ENCODE measurements at places on chromosomes 6 and 20.

DNA sequence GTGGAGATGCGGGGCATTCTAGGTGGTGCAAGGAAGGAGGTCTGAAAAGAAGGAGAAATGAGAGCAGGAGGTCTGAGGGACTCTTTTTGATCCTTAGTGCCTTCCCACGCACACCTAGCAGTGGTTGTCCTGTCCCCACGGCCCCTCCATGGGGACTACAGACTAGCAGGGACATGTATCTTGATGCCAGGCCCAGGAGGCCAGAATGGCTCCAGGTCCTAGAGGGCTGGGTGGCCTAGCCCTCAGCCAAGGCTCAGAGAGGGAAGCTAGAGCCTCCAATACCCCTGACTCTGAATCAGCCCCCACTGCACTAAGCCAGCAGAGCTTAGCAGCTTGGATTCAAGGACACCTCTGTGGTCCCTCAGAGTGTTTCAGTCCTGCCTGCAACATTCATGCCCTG is 16.7 kb upstream of the BLCAP start:
- no peak for DNase-seq

DNA sequence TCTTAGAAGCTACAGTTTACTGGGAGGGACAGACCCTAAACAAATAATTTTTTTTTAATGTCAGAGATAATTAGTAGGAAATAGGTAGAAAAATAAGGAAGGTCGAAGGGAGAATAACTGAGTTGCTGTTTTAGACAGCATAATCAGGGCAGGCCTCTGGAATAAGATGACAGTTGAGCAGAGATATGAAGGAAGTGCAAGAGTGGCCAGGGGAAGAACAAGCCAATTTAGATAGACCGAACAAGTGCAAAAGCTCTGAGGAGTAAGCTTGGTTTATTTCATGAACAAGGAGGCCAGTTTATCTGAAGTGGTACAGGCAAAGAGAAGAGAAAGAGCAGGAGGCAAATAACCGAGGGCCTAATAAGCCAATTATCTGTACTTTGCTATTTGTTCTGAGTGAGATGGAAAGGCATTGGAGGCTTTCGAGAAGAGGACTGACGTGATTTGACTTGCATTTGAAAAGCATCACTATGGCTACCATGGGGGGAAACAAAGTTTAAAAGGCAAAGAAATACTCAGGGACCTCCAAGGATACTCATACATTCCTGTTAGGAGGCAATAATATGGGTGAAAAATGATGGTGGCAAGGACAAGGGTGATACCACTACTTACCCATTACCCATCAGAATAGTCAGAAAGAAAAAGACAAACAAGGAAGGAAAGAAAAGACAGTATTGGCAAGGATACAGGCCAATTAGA is 19.7 kb downstream of the PROCR start:
- no peak for DNase-seq

- DNase-seq = no peak
Observed at GRCh38 chr6:6994796-6995195, 113.0 kb upstream of the RREB1 start.

GRCh38 chr6:19719691-19720128 is 117.5 kb upstream of the ID4 start:
- no peak for DNase-seq

DNA sequence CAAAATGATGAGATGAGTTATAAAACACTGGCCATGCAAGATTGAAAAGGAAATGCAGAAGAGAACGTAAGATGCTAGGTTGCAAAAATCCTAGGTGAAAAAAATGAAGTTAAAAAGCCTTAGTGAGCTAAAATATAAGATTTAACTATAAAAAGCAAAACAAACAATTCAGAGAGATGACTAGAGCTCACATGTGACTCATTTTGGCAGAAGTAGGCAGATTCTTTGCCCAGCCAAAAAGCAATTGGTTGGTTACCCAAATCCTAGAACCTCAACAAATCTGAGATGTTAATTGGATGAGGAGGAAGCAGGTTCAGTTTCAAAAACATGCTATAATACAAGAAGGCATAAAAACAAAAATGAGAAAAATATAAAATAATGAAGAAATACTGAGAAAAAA is 249.1 kb downstream of the OGFRL1 start:
- DNase-seq = no peak

- no peak for DNase-seq
Observed at GRCh38 chr6:134168590-134169208, 116.3 kb upstream of the SLC2A12 start.

GRCh38 chr6:138572167-138572875 is 73.0 kb upstream of the NHSL1 start:
- no peak for DNase-seq

GRCh38 chr6:90086517-90086916 is 192.2 kb downstream of the GJA10 start:
- no peak for DNase-seq

DNA sequence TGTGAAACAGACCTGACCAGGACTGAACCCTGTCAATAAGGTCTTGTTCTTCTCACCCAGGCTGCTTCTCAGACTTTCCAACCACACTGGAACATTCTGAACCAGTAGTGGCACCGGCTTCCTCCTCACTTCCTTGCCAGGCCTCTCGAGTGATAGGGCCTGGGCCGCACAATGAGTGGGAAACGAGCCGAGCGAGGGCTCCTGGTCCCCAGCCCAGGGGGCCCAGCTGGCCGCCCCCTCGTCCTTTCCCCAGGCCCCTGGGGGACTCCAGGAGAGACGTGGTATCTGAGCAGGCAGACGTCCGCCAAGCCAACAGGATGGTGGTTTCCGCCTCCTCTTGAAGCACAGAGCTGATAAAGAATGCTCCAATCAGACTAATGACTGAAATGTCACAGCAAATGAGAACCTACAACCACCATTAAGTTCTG is 117.9 kb downstream of the GMDS start:
- DNase-seq = no peak

- no peak for DNase-seq
Observed at GRCh38 chr6:101146389-101146788, 247.1 kb upstream of the GRIK2 start.

GRCh38 chr6:146258206-146258605 is 229.3 kb downstream of the GRM1 start:
- no peak for DNase-seq

DNA sequence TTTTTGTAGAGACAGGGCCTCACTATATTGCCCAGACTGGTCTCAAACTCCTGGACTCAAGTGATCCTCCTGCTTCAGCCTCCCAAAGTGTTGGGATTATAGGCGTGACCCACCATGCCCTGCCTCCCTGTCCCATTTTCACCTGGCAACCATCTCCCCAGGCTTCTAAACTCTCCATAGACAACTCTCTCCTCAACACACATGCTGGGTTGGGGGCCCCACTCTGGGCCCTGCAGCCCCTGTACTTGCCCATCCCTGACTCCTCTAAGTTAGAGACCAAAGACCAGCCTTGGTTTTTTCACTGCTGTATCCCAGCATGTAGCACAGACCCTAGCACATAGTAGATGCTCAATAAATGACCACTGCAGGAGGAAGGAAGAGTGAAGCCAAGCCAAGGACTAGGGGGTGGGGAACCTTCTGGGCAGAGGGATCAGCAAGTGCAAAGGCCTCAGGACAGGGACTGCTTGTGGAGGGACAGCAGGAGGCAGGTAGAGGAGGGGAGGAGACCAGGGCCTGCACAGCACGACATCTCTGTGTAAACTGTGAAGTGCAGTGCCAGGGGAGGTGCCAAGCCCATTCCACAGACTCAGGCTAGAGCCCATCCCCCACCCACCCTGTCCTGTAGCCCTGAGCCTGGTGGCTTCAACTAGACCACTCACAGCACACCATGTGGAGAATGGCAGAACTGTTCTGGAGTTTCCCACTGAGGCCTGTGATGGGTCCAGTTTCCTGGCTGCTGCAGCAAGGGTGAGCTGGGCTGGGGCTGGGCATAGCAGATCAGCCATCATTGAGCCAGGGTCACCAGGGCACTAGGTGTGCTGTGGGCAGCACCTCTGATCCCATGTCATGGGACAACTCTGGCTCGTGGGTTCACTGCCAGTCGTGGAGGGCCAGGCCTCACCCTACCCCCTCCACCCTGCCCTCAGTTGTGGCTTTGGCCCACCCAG is 3.4 kb upstream of the SRC start:
- DNase-seq = no peak

DNA sequence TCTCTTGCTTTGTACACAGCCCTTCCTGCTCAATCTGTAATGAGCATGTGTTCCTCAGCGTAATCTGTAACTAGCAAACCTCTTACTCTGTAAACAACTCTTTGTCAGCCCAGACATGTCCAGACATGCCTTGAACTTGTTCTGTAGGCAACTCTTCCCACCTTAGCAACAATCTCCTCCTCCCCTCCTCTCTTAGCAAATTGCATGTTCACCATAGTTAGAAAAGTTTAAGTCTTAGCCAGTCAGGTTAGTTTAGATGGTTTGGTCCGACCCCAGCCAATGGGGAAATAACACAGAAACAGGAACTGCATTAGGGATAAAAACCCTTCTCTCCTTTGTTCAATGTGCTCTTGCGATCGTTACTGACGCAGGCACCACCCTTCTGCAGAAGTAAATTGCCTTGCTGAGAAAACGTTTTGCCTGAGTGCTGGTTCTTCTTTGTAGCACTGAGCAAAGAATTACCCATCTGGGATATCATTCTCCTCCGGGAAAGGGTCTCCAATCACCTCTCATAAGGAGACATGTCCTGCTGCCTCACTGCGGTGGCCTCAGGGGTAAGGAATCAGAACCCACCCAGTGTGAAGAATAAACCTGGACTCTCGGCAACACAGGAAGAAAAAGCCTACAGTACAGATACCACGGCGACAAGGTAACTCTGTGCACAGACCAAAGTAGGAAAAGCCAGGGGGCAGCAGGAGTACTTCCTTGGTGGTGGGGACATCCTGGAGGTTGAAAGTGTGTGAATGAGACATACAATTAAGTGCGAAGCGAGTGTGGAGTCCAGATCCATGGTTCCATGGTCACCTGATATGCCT is 26.2 kb downstream of the PLN start:
- DNase-seq = no peak

DNA sequence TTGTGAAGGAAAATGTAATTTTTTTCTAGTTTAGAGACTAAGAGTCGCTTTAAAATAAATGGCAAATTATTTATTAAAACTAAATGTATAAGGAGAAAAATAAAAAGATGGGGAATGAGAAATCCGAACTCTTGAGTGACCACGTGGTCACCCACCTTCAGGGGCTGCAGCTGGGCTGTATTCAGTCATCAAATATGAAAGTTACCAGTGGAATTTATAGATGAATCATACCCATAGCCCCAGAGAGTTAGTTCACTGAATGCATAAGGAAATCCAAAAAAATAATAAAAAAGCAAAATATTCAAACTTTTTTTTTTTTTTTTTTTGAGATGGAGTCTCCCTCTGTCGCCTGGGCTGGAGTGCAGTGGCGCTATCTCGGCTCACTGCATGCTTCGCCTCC is 947.7 kb upstream of the ADGRB3 start:
- DNase-seq = no peak

- no peak for DNase-seq
Observed at GRCh38 chr6:163137398-163137881, 277.1 kb upstream of the QKI start.

DNA sequence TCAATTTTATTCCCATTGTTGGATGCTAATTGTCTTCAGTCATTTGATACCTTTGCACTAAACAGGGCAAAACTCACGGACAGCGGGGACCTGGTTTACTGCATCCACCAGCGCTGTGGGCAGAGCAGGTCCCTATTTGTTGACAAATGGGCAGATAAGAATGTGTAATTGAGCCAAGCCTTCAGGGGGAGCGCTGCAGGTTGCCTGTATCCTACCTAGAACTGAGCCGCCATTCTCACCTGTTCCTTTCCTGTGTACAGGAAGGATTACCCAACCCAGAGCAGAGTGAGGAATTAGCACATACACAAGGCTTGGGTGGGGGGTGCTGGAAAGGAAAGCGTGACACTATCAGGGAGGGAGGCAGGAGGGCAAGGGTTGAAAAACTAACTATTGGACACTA is 89.1 kb upstream of the FOXA2 start:
- no peak for DNase-seq

DNA sequence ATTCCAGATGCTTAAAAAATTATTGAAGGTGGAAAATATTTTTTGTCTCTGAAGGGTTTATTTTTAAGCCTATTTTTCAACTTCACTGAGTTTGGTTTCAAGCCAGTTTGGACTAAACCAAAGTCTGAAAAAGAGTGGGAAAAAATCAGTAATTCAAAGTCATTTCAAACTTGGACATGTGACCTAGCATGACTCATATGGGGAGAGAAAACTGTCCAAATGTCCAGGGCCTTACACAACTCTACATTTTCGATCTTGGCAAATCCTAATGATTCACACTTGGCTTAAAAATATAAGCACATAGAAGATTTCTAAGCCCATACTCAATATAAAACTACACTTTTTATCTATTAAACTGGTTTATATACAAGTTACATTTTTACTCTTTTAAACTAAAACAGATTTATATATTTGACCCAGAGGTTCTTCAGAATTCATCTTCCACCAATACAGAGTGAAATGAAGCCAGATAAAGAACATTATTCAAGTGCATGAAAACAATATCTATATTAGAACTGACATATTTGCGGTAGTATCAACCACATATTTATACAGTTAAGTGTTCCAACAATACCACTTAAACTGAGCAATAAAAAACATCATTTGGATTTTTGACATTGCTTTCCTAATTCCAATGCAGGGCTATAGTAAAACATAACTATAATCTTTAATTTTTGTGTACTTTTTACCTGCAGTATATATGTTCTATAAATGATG is 110.3 kb upstream of the TCF21 start:
- no peak for DNase-seq

DNA sequence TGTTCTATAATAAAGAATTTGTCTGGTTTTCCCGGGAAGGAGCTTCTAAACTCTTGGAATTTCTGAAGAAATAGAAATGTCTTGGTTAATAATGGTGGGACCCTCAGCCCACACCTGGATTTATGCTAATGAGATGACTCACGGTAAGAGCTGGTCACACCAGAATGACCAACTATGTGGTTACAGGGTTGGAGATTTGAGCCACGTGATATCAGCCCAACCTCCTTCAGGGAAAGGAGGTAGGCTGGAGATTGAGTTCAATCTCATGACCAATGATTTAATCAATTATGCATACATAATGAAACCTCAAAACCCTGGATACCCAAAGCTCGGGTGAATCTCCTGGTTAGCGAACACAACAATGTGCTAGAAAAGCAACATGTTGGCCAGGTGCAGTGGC is 22.1 kb upstream of the CDKN1A start:
- DNase-seq = no peak

GRCh38 chr6:152046118-152046517 is 238.6 kb downstream of the ESR1 start:
- DNase-seq = no peak

GRCh38 chr6:151015101-151015700 is 149.7 kb downstream of the MTHFD1L start:
- DNase-seq = no peak
